ENCODE measurements at places on chromosomes 12 and 14.
A peak's percentile ranks its signal among the peaks of the same experiment; 100 is the strongest.

DNA sequence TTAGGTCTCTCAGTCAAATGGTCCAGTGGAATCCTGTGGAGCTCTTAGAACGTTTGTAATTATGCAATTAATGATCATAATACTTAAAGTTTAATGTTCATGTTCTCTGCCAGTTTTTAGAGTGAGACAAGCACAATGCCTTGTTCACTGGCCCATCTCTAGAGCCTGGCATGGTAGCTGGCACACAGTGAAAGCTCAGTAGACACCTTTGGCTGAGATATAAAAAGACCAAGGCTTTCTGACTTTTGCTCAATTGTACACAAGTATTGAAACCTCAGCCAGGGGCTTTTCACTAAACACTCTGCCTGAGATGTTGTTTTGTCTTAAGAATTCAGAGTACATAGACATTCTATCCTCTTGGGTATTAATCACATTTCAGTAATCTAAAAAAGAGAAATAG, 241.8 kb upstream of the ATP2B1 start:
- no peaks in the 10 kb centered on the region for H3K4me1 ChIP-seq
- no peaks in the 10 kb centered on the region for H3K27me3 ChIP-seq
- no peak overlapping the region for H3K27ac ChIP-seq
- H3K36me3 ChIP-seq: no peaks in the 10 kb centered on the region
- DNase-seq: no peak

GRCh38 chr12:57299514-57300016, 48.6 kb upstream of the STAC3 start:
- H3K27ac ChIP-seq: no peak overlapping the region
- no peak for DNase-seq
- H3K4me3 ChIP-seq: no peak overlapping the region
- H3K36me3 ChIP-seq: peaks cover 6% of the 10 kb centered on the region
- H3K27me3 ChIP-seq: no peaks in the 10 kb centered on the region

DNA sequence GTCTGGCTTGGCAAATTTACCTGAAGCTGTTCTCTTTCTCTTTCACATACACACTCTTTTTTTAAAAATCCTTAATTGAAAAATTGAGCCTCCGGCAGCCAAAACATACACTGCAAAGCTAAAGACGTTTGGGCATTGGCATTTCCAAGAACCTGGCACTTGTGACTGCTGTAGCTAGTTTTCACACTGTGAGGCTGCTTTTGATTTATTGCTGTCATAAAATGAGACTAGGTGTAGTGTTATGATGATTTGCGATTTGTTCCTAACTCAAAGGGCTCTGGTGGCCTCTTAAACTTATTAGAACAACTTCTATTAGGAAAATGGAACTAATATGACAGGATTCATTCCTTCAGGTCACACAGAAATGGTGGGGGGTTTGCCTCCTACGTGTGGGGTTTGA, 377.1 kb upstream of the FAR2 start:
- H3K27me3 ChIP-seq: no peaks in the 10 kb centered on the region
- H3K27ac ChIP-seq: no peak overlapping the region
- H3K36me3 ChIP-seq: no peaks in the 10 kb centered on the region
- no peak for DNase-seq
- H3K4me3 ChIP-seq: no peak overlapping the region

DNA sequence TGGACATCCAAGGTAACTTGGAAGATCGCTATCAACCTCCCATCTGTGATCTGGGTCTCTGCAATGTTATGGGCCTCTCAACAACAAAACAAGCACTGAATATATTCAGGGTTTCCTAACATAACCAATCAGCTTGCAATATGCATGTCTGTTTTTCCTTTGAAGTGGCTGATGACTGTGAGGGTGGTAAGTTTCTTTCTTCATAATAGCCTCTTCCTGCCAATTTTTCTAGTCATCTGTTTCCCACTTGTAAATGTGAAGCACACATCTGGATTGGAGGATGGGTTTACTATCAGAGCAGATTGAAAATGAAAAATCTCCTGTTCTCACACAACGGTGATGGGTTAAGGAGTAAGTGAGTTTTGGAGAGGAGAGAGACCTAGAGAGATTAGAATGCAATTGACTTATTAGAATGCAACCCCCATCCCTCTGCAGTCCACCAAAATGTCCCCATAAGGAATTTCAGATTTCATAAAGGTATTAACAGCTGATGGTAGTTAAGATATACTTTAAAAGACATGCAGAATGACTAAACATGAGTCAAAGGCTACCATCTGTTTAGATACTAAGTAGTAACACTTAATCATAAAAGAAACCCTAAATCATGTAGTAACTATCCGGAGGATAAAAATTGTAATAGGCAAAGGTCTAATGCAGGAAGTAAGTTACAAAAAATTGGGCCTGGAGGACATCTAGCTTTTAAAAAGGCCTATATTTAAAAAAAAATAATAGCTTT, 58.4 kb upstream of the SAV1 start:
- no peak for DNase-seq
- H3K4me1 ChIP-seq: no peaks in the 10 kb centered on the region
- peaks cover 21% of the 10 kb centered on the region for H3K36me3 ChIP-seq
- no peaks in the 10 kb centered on the region for H3K27me3 ChIP-seq

- H3K27me3 ChIP-seq: no peaks in the 10 kb centered on the region
- DNase-seq: no peak
- H3K27ac ChIP-seq: no peak overlapping the region
- H3K4me1 ChIP-seq: peaks cover 3% of the 10 kb centered on the region
Observed at GRCh38 chr14:60189923-60190840, 25.0 kb upstream of the DHRS7 start.

DNA sequence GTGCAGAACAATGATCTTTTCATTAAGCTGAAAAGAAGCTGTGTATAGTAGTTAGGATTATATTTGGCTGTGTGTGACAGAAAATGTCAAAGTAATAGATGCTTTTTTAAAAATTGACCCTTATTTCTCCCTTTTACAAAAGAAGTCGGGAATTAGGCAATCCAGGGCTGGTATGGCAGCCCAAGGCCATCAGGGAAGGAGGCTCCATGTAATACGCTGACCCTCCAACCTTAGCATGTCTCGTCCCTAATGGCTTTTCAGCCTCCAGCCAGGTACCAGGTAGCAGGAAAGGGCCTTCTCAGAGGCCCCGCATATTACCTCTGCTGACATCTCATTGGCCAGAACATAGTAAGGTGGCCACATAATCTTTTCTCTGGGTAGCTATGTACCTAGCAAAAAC, 79.7 kb downstream of the VCPKMT start:
- no peaks in the 10 kb centered on the region for H3K4me1 ChIP-seq
- H3K27me3 ChIP-seq: no peaks in the 10 kb centered on the region
- no peak overlapping the region for H3K27ac ChIP-seq

- H3K27me3 ChIP-seq: no peaks in the 10 kb centered on the region
Observed at GRCh38 chr12:120620624-120621023, 19.8 kb upstream of the CABP1 start.

DNA sequence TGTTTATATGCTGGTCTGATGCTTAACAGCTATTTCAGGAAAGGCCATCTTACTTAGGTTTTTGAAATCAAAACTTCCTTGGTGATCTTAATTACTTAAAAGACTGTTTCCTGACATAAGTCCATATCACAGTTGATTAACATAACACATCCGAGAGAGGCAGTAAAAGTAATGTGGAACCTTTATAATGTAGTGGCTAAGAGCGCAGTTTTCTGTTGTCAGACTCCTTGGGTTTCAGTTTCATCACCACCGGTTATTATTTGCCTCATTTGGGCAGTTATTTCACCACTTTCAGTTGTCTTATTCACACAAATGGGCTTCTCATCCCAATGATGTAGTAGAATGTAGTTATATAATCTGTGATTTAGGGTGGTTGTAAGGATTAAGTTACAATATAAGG, 30.9 kb downstream of the TBC1D15 start:
- no peaks in the 10 kb centered on the region for H3K27me3 ChIP-seq
- H3K36me3 ChIP-seq: peaks cover 9% of the 10 kb centered on the region
- H3K27ac ChIP-seq: no peak overlapping the region
- DNase-seq: no peak
- no peaks in the 10 kb centered on the region for H3K4me1 ChIP-seq
- no peak overlapping the region for H3K4me3 ChIP-seq

GRCh38 chr12:8989413-8989812, at the start of gene KLRG1:
KLRG1 (plus strand) TSS chr12:8989546; CDS start chr12:8989636, 90 bp downstream.
- H3K27ac ChIP-seq: no peak within 1 kb of the TSS
- no peak within 1 kb of the TSS for H3K4me3 ChIP-seq
- no peak for DNase-seq
- no peaks in the 10 kb centered on the region for H3K36me3 ChIP-seq

DNA sequence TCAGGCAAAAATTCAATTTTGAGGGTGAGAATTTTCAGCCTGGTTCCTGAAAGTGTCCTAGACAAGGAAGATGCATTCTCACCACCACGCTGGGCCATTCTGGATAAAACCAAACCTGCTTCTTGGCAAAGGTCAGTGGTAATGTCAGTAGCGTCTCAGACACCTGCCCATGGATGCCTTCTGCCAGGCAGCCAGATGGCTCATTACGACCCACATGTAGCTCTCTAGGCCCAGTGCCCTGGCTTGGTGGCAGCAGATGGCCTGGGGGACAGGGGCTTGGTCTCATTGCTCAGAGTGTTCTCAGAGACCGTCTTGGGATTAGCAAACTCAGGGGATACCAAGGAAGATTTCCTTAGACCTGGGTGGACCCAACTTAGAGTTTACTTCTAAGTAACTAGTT, 105.1 kb downstream of the ARF6 start:
- peaks cover 16% of the 10 kb centered on the region for H3K27me3 ChIP-seq
- peaks cover 12% of the 10 kb centered on the region for H3K4me1 ChIP-seq
- DNase-seq: no peak
- no peak overlapping the region for H3K27ac ChIP-seq
- H3K4me3 ChIP-seq: no peak overlapping the region

GRCh38 chr12:118103601-118104382, at the start of gene VSIG10:
VSIG10 (minus strand) TSS chr12:118104011; CDS start chr12:118103671, 340 bp downstream.
- H3K27ac ChIP-seq: peak within 1 kb of the TSS; percentile 91
- peaks cover 5% of the 10 kb centered on the region for H3K36me3 ChIP-seq
- peak within 1 kb of the TSS; percentile 91 for H3K4me3 ChIP-seq
- DNase-seq: peak; percentile 80
- no peaks in the 10 kb centered on the region for H3K27me3 ChIP-seq

- H3K36me3 ChIP-seq: no peaks in the 10 kb centered on the region
- no peaks in the 10 kb centered on the region for H3K4me1 ChIP-seq
- DNase-seq: no peak
- no peak overlapping the region for H3K4me3 ChIP-seq
- no peaks in the 10 kb centered on the region for H3K27me3 ChIP-seq
Observed at GRCh38 chr12:47867495-47867941, 37.3 kb downstream of the VDR start.

GRCh38 chr14:35932659-35933159, 106.6 kb downstream of the BRMS1L start:
- H3K27me3 ChIP-seq: no peaks in the 10 kb centered on the region
- no peak overlapping the region for H3K4me3 ChIP-seq
- no peak for DNase-seq
- no peaks in the 10 kb centered on the region for H3K4me1 ChIP-seq
- no peaks in the 10 kb centered on the region for H3K36me3 ChIP-seq
- no peak overlapping the region for H3K27ac ChIP-seq

GRCh38 chr12:114131824-114132223, 165.7 kb upstream of the RBM19 start:
- no peaks in the 10 kb centered on the region for H3K4me1 ChIP-seq
- H3K4me3 ChIP-seq: no peak overlapping the region
- no peak for DNase-seq
- H3K27me3 ChIP-seq: no peaks in the 10 kb centered on the region
- no peak overlapping the region for H3K27ac ChIP-seq
- H3K36me3 ChIP-seq: no peaks in the 10 kb centered on the region

- no peak for DNase-seq
- H3K4me3 ChIP-seq: no peak overlapping the region
- no peaks in the 10 kb centered on the region for H3K36me3 ChIP-seq
- H3K27ac ChIP-seq: no peak overlapping the region
- no peaks in the 10 kb centered on the region for H3K4me1 ChIP-seq
Observed at GRCh38 chr12:66629138-66629870, 49.6 kb downstream of the GRIP1 start.

DNA sequence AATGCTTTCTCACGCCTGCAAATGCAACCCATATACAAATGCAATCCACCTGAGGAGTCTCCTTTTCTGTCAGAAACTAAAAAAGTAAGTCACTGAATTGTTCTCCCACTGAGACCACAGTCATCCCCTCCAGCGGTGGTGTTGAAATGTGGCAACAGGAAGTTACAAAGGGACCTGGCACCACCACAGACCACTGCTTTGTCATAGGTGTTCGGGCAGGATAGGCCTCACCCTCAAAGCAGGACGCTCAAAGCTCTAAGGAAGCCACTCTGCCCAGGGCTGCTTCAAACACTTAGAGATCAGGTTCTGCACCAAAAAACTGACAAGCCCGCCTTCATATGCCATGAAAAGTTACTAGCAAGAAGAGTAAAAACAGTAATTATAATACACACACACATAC, 11.3 kb downstream of the PHLDA1 start:
- 0 out of 2 replicates have a peak overlapping the region, but pooled peaks have one; percentile 9 for H3K27ac ChIP-seq
- no peak overlapping the region for H3K4me3 ChIP-seq
- H3K27me3 ChIP-seq: no peaks in the 10 kb centered on the region
- H3K36me3 ChIP-seq: no peaks in the 10 kb centered on the region

DNA sequence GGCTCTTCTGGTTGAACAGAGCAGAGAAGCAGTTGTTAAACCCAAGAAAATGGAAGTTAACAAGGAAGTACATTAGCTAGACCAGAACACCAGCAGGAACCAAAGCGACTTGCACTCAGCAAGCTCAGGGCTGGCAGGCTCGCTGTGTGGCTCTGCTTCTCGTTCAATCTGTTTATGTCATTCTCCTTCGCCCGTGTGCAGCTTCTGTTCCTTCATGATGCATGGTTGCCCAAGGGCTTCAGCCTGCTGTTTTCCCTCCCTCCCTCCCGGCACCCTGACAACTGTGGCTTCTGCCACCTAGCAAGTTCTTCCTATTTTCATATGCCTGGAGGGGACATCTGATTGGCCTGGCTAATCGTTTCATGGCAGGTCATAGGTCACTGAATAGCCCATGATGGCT, 25.3 kb downstream of the PIGH start:
- peaks cover 10% of the 10 kb centered on the region for H3K36me3 ChIP-seq
- no peak for DNase-seq
- H3K27me3 ChIP-seq: no peaks in the 10 kb centered on the region
- H3K4me1 ChIP-seq: no peaks in the 10 kb centered on the region

DNA sequence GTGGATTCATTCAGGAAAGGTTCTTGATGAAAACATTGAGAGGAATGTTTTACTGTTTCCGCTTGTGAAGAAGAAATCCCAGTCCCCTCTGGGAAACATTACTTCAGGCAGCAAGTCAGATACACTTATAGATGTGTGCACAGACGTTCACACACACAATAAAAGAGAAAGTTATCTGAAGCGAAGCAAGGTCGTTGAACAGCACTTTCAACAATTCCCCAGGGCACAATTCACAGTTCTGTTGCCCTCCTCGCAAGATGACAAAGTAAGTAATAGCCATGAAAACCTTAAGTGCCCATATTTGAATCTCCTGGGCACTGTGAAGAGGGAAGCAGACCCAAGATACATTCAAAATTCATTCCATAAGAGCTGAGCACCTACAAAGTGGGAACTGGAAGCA, 156.6 kb upstream of the CAND1 start:
- no peak for DNase-seq
- no peaks in the 10 kb centered on the region for H3K36me3 ChIP-seq
- no peaks in the 10 kb centered on the region for H3K4me1 ChIP-seq

- H3K27ac ChIP-seq: no peak overlapping the region
- no peaks in the 10 kb centered on the region for H3K27me3 ChIP-seq
- H3K4me1 ChIP-seq: peaks cover 4% of the 10 kb centered on the region
Observed at GRCh38 chr12:20452496-20453010, 84.2 kb downstream of the PDE3A start.

- DNase-seq: no peak
- H3K4me3 ChIP-seq: no peak overlapping the region
- peaks cover 4% of the 10 kb centered on the region for H3K27me3 ChIP-seq
- H3K27ac ChIP-seq: no peak overlapping the region
Observed at GRCh38 chr14:76309572-76310162, 66.3 kb upstream of the ESRRB start.

Measured in H1 (cell line).